MM.1S (cell line): ENCODE measurements at places on chromosomes 5 and 9.

GRCh38 chr9:98263080-98263479 lies 7.6 kb upstream of the TBC1D2 start:
- DNase-seq = no peak

GRCh38 chr5:142322403-142322746 lies 2.4 kb downstream of the SPRY4 start:
- DNase-seq = no peak

DNA sequence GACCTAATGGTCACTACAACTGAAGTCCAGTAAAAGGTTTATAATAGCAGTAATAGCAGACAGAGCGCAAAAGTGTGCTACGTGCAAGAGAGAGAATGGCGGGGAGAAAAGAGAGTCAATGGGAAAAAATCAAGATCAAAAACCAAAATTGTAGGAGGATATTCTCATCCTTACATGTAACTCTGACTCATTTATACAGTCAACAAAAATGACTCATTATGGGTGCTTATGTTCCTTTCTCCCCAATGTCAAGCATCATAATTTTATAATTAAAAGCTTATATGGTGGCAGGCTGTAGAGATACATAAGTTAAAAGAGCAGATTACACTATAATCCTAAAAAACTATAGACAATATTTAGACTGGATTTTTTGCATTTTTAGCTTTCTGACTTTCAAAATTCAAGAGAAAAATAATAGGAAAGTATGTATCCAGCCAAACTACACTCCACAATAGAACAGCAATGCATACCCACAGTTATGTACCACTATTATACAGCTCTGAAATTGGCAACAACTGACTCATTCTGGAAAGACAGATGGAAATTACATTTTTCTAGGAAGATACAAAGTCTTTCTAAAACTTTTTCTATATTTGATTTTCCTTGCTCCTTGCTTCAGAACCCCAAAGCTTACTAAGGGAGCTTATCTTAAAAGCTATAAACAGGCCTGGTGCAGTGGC lies 78.4 kb downstream of the PLPP1 start:
- DNase-seq = no peak

DNA sequence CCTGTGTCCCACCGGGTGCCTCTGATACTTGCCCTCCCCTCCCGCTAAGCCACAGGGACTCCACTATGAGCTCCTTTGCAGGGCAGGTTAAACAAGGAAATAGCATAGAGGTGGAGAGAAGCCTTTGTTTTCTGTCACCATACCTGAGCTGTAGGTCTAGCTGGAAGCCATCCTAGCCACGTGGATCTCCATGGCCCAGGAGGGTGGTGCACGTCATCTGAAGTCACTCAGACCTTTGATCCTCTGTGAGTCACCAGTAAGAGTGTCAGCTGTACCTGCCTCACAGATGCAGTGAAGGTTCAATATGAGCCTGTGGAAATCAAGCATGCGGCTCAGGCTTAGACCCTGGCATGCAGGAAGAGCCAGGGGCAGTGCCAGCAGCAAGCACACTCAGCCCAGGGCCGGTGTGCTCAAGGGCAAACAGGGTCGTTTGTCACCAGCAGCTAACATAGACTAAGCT lies 55.1 kb downstream of the ASS1 start:
- no peak for DNase-seq

DNA sequence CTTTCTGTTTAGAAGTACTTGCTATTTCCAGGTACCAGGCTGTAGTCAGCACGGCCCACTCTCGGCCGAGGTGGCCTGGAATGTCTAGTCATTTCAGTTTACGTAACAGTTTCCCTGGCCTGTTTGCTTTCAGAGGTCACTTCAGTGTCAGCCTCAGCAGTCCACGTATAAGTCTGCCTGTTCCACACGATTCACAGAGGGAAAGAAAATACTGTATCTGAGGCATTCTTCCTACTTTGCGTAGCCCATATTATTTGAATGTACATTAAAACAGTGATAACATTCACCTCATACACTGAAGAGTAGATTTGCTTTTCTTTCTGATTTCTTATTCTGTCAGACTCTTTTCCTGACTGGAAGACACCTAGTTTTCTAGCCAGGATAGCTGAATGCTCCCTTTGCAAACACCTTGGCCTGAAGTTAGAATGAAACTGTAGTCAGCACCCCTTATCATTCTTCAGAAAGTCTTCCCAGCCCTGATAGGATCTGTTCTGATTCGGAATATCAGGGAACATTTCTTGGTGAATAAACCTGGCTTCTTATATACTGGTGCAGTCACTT lies 140.9 kb downstream of the AOPEP start:
- DNase-seq = no peak

DNA sequence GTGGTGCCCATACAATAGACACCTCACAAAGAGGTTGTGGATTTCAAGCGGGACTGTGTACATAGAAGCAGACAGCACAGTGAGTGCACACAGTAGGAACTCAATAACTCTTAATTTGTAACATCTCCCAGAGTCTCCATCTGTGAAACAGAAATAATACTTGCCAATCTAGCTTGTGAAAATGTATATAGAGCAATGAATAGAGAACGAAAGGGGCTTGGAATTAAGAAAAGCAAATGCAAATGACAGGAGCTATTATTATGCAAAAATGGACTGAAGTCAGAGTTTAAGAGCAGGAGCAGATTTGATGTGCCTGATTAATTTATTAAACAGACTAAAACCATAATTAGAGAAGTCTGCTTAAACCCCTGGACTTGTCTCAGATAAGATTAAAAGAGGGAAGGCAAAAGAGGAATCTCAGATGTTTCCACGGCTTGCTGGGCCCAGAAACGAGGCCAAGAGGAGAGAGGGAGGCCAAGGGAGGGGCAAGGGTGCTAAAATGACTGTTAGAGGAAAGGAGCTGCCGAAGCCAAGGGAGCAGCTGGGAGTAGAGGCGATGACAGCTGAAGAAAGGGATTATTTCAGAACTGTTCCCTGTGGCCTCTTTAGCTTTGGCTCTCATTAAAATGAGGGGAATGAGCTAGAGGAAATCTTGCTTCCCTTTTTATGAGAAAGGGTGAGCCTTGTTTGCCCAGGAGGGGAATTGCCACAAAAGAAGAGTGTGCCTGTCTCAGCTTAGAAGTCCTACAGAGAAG lies 72.1 kb downstream of the FEM1C start:
- no peak for DNase-seq

GRCh38 chr5:513216-514100 lies 10.8 kb downstream of the SLC9A3 start:
- no peak for DNase-seq

DNA sequence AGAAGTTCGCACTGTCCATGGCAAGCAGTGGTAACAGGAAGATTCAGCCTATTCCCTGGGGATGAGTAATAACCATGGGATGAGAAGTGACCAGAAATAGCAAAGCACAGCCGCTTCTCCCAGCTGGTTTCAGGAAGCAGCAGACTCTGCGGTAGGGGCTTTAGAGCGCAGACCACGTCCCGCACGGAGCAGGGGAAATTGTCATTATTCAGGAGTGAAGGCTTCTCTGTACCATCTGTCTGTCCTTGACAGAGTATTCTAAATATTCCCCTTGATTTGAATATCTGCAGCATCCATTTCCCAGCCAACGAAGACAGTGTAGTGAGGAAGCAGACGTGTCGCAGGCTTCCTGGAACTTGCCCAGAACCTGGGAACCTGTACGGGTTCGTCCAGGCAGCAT lies 159.6 kb downstream of the NXNL2 start:
- no peak for DNase-seq

DNA sequence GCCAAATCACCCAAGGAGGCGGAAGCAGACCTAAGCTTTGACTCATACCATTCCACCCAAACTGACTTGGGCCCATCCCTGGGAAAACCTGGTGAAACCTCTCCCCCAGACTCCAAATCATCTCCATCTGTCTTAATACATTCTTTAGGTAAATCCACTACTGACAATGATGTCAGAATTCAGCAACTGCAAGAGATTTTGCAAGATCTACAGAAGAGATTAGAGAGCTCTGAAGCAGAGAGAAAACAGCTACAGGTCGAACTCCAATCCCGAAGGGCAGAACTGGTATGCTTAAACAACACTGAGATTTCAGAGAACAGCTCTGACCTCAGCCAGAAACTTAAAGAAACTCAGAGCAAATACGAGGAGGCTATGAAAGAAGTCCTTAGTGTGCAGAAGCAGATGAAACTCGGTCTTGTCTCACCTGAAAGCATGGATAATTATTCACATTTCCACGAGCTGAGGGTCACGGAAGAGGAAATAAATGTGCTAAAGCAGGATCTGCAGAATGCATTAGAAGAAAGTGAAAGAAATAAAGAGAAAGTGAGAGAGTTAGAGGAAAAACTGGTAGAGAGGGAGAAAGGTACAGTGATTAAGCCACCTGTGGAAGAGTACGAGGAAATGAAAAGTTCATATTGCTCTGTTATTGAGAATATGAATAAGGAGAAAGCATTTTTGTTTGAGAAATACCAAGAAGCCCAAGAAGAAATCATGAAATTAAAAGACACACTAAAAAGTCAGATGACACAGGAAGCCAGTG lies 15.8 kb upstream of the TTC23L start:
- DNase-seq = no peak

DNA sequence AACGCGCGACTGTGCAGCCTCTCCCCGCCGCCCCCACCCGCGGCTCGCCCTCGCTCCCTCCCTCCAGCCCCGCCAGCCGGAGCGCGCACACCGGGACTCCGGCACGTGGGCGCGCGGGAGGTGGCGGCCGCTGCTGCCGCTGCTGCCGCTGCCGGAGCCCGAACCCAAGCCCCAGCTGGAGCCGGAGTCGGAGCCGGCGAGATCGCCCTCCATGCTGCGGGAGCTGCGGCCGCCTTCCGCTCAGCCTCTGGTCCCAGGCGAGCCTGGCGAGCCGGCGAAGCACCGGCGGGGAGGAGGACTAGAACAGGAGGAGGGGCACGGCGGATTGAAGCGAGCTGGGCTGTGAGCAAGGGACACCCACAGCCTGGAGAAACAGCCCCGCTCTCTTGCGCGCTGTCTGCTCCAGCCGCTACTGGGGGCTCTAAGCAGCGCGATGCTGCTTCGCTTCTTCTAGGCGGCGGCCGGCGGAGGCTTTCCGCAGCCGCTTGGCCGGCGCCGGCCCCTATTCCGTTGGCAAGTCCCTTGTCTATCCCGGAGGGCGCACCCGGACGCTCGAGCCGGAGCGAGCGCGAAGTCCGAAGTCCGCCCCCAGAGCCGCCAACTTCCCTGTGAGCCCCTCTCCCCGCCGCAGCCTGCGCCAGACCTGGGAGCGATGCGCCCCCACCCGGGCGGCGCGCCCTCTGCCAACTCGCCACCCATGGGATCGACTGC lies 598.7 kb upstream of the SGCD start:
- no peak for DNase-seq

GRCh38 chr9:24464319-24464951 lies 81.3 kb downstream of the IZUMO3 start:
- no peak for DNase-seq

- DNase-seq = no peak
Measured at GRCh38 chr9:96318921-96319565, 17.1 kb upstream of the HSD17B3 start.

GRCh38 chr9:127096208-127096607 lies 26.2 kb downstream of the ANGPTL2 start:
- no peak for DNase-seq

- DNase-seq = no peak
Measured at GRCh38 chr5:53448851-53449250, 31.6 kb upstream of the FST start.

- no peak for DNase-seq
Measured at GRCh38 chr5:35819026-35819425, 37.7 kb upstream of the IL7R start.

DNA sequence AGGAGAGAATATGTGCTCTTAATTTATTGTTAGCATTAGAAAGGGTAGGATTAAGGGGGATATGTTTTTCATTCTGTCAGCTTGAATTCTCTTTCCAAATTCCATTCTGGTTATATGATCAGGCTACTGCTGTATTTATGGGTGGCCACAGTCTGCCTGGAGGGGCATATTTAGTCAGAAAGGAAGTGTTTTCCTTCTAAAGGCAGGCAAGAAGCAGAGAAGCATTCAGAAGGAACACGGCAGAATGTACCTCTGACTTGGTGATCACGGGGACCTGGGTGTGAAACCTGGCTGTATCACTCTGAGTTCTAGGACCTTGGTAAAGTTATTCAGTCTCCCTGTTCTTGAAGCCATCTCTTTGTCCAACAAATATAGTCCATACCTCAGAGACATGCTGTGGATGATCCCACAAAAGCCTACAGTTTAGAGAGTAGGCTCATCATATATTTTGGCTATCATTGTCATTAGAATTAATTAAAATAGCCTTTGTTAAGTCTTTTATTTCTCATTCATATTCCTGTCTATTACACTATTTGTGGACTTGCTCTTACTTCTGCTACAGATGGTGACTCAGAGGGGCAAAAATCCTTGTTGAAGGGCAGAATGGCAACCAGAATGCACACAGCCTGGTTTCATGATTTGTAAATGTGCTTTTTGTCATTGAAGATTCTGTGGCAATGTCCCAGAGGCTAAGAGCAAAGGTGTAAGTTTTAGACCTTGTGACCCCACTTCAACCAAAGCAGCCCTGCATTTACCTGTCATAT lies 2.7 kb downstream of the TNC start:
- no peak for DNase-seq

- no peak for DNase-seq
Measured at GRCh38 chr9:110126499-110126941, 81.4 kb downstream of the C9orf152 start.

GRCh38 chr9:126205265-126205664 lies 121.4 kb upstream of the MVB12B start:
- DNase-seq = no peak

- DNase-seq = no peak
Measured at GRCh38 chr5:1814183-1815020, 13.2 kb downstream of the NDUFS6 start.
